ENCODE measurements at places on chromosomes 6 and 20.

- DNase-seq: no peak
These were observed 38.9 kb downstream of the SAMD5 start for GRCh38 chr6:147547369-147547902.

DNA sequence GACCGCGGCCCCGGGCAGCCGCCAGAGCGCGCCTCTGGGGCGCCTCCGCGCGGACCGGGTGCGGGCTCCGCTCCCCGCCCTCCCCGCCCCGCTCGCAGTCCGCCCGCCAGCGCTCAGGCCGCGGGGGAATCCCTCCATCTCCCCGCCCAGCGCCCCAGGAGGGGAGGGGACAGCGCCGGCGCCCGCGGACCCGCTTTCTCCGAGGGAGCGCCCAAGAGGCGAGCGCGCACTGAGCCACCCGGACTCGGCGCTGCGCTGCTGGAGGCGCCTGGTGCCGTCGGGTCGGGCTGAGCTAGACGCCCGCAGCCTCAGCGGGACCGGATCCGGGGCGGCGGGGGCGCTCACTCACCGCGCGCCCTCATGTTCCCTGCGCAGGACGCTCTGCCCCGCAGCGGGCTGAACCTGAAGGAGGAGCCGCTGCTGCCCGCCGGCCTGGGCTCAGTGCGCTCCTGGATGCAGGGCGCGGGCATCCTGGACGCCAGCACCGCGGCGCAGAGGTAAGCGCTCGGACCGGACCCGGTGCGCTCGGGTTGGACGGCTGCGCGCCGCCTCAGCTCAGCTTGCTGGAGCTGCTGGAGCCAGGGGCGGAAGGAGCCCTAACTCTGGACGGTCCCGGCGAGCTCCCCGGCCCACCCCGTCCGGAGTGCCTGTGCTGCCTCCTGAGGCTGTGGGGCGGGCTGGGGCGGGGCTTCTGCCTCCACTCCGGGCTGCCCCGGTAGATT lies 867 bp downstream of the EBF4 start:
- DNase-seq: no peak

- no peak for DNase-seq
These were observed 581.4 kb upstream of the MMS22L start for GRCh38 chr6:97864366-97864765.

- no peak for DNase-seq
These were observed 82.1 kb downstream of the KCNB1 start for GRCh38 chr20:49400410-49400809.

DNA sequence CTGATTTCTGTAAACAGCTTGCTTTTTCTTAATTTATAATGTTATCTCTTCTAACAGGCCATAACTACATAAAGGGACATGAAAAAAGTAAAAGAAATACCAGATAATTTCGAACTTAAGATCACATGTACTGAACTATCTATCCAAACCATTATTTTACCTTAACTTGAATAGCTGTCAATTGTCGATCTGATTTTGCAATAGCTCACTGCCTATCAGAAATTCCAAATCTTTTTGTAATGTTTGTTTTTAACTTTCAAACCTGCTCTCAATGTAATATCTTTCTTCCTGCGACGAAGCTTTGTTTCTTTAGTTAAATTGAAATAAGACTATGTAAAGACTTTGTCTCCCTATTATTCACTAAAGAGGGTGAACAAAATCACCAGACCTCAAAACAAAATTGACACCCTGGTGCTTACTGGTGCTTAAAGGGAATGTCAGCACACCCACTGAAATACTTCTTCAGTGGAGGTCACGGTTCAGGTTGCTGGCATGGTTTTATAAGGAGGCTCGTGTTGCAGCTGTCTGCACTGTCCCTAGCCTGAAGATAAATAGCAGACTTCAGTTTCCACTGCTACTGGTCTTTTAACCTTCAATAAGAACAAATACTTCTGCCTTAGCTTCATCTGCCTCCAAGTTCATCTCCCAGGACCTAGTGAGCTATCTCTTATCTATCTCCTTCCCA lies 117.5 kb upstream of the QKI start:
- DNase-seq: no peak

GRCh38 chr6:98838032-98838431 lies 3.7 kb downstream of the POU3F2 start:
- no peak for DNase-seq

GRCh38 chr6:154649721-154650120 lies 83.5 kb upstream of the SCAF8 start:
- no peak for DNase-seq

GRCh38 chr6:136956590-136957544 lies 34.8 kb downstream of the SLC35D3 start:
- DNase-seq: peak; percentile 89

DNA sequence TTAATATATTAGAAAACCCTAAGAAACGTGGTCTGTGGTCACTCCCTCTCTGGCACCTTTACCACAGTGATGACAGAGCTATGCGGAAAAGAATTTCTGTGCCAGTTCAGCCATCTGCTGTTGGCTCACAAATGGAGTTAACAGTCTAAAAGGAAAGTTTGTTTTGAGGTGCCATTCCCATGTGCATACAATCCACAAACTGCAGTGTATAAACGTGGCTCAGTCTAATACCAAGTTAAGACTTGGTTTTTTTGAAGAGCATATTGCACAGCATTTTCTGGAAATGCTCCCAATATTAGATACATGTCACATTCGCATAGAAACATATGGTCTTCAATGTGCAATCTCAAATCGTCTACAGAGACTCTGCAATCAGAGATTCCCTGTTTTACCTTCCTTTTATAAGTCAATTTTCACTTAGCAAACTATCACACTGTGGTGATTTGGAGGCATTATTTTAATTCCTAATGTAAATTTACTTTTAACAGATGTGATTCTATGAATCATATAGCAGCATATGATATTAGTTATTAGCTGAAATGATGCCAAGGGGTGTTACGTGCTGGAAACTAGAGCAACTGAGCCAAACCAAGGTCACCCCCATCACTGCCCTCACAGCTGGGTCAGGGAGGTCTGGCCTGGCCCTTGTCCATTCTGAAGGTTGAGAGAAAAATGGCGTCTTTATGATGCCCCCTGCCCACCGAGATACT lies 383.5 kb downstream of the PRKN start:
- DNase-seq: no peak

GRCh38 chr6:2684103-2684749 lies 66.5 kb downstream of the MYLK4 start:
- DNase-seq: no peak

DNA sequence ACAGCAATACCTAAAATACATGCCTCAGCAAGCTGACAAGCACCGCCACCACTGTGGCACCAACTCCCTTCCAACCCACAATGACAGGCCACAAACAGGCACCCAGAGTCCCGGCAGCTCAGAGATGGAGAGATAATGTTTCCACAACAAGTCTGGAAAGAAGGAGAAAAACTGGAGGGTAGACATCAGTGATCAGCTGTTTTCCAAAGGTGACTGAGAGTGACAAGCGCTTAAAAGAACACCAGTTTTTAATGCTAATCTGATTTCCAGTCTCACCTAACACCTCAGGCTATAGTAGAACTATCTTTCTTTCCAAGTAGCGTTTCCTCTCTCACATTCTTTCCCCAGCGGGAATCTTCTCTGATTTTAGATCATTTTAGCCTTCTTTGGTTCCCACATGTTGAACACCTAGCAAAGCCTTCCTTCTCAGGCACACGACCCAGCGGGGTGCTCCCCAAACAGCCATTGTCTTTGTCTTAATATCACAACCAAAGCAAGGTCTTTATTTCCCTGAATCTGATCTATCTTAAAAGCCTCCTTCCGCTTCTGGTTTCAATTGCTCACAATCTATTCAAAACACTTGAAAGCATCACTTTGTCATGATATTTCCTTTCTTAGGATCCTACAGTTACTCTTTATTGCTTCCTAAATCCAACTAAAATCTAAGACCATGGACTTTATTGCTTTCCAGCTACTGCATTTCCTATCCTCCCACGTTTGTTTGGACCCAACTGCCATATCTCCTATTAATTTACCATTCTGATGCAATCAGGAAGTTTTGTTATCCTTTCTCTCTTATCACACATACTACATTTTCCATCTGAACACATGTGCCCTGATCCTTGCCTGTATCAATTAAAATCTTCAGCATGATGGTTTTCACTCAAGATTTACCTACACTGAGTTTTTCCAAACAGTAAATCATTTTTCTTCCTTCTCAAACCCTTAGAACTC lies 282.7 kb downstream of the ADGB start:
- no peak for DNase-seq

GRCh38 chr6:134739299-134740026 lies 210.4 kb downstream of the ALDH8A1 start:
- DNase-seq: no peak

- no peak for DNase-seq
These were observed 90.9 kb downstream of the BMP7 start for GRCh38 chr20:57175397-57176010.

- DNase-seq: no peak
These were observed 47.1 kb downstream of the MCUR1 start for GRCh38 chr6:13767121-13767808.

- no peak for DNase-seq
These were observed 60.5 kb upstream of the SAMD5 start for GRCh38 chr6:147447835-147448611.

DNA sequence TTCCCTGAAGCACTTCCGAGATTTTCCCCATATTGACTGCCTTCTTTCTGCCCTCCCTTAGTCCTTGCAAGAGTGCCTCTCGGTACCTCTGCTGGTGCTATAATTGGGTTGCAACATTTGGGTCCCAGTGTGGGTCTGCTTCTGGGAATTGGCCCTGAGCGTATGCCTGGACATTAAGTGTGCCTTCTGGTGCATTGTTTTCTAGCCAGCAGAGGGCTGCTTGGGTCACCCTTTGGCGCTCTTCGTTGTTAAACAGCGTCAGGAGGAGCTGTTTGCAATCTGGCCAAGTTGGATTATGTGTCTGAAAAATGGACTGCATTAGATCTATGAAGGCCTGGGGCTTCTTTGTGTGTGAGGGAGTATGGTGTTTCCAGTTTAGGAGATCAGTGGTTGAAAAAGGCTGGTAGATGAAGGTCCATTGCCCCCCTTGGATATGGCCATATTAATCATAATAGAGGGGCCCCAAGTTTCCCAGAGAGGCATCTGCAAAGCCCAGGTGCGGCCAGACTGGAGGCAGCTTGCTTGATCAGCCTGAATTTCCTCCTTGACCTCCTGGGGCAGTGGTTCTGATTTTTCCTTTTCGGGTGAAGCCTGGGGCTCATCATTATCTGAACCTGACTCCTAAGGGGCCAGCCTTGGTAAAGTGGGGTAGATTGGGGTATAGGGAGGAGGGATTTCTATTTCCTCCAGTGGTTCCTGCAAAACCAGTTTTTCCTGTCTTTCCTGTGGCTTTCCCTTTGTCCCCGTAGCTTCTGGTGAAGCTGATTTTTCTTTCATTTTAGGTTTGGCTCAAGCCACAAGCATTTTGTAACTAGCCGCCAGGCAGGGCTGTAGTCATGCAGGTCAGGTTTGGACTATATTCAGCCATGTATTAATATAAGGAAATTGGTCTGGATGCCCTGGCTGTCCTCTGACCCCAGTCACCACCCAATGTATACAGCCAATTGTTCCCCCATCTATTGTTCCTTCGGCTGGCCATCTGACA lies 85.4 kb upstream of the GPR6 start:
- no peak for DNase-seq

- DNase-seq: no peak
These were observed 4.6 kb downstream of the ZNF184 start for GRCh38 chr6:27468334-27468733.

- DNase-seq: no peak
These were observed 239.2 kb upstream of the TAB2 start for GRCh38 chr6:149078211-149078782.

DNA sequence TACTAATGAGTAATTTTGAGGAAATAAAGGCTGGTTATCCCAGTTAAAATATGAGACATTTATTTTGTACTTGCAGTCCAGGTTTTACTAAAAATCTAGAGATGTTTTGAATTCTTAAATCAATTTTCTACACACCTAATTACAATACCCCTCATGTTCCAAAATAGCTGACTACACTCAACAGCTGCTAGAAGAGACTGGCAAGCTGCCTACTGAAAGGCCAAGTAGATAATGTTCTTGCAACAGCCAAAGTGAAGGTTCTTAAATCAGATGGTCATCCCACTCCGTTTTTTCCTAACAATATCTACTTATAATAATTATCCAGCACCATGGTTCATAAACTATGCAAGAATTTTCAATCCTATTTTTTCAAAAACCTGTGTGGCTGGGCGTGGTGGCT lies 69.0 kb downstream of the DTNBP1 start:
- no peak for DNase-seq

- DNase-seq: no peak
These were observed 6.1 kb downstream of the SAMD3 start for GRCh38 chr6:130216620-130217019.

GRCh38 chr6:146028252-146028795 lies 538 bp upstream of the GRM1 start:
- no peak for DNase-seq

DNA sequence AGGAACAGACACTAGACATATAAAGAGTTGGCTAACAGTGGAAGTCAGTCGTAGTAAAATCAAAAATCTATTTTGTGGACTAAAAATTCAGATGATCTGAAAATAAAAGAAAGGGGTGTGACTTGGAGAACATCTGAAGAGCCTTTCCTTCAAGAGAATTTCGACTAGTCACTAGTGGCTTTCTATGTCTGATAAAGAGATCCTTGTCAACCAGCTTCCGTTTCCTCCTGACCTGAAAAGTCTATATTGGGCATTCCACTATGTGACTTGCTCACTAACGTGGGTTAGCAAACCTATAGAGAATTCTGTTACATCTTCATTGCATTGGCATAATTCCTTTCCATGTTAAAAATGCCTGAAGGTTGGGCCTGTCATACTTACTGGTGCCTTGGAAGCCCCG lies 25.9 kb downstream of the TRAF3IP2 start:
- DNase-seq: no peak

DNA sequence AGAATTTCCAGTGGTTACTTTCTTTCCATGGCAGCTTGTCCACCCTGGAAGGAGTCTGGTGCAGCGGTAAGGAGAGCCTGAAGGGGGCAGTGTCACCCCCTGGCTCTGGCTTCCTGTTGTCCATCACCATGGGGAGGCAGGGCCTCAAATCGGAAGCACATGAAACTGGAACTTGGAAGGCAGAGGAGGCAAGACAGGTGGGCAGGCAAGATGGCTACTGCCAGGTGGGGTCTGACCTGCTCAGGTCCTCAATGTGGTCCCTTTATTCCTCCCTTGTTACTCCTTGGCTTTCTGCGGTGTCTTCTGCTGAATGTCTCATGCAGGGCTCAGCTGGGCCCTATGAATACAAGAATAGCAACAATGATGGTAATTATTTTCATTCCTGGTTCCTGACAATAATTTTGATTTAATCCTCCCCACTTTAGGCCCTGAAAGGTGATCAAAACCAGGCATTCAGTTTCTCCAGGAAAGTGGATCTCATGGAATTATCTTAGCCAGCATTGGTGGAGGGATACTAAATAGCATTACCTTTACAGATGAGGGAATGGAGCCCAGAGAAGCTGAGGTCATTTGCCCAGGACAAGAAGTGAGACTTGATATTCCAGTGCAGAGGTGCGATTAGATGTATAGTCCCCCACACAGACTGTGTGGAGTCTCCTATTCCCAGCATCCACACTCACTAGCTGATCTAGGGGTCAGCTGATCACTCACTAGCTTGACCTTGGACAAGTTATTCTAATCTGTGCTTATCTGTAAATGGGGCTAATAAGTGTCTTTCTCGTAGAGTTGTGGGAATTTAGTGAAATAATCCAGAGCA lies 17.6 kb upstream of the SNAI1 start:
- DNase-seq: no peak

Data from NCI-H2081 treated with DMSO at 0.1 percent for 48 hours (cell line).